ENCODE measurements at places on chromosomes 6 and 20.

GRCh38 chr6:30810813-30811339 lies 66.5 kb upstream of the IER3 start:
- DNase-seq: peak; percentile 18

- no peak for DNase-seq
Measured at GRCh38 chr6:109865968-109866367, 112.1 kb upstream of the GPR6 start.

GRCh38 chr20:20457392-20458126 lies 89.7 kb downstream of the INSM1 start:
- DNase-seq: no peak

- no peak for DNase-seq
Measured at GRCh38 chr20:20490673-20491072, 122.8 kb downstream of the INSM1 start.

GRCh38 chr6:90319979-90320685 lies 23.5 kb upstream of the BACH2 start:
- no peak for DNase-seq

DNA sequence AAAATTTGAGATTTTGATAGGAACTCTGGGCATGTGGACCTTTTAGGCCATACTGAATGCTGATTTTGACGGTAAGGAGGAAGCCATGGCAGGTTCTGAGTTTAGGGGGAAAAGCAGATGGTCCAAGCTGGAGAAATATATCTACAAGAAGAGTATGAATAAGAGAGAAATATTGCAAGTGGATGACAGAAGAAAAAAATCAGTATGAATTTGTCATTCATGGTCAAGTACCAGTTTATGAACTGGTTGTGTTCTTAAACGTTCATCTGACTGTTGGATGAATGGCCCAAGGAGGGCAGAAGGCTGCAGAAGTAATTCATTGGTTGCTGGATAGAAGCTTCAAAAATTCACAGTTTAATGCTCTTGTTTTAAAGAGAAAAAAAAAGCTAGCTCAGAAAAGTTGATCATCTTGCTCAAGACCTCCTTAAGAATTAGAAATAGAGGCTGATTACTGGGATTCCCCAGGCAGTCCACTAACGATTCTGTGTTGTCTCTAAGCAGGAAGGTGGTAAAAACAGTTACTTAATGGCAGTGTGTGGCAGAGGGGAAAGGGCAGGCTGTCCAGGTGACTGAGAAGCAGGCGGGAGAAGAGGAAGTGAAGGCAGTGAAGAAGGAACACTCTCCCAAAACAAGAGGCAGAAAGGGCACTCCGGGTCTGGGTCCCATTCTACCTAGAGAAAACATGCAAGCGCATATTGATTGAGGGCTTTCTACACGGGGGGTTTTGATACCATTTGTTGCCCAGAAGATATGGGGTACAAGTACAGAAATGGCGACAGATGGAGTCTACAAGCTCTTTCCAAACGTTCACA lies 2.0 kb upstream of the DUSP22 start:
- DNase-seq: no peak

DNA sequence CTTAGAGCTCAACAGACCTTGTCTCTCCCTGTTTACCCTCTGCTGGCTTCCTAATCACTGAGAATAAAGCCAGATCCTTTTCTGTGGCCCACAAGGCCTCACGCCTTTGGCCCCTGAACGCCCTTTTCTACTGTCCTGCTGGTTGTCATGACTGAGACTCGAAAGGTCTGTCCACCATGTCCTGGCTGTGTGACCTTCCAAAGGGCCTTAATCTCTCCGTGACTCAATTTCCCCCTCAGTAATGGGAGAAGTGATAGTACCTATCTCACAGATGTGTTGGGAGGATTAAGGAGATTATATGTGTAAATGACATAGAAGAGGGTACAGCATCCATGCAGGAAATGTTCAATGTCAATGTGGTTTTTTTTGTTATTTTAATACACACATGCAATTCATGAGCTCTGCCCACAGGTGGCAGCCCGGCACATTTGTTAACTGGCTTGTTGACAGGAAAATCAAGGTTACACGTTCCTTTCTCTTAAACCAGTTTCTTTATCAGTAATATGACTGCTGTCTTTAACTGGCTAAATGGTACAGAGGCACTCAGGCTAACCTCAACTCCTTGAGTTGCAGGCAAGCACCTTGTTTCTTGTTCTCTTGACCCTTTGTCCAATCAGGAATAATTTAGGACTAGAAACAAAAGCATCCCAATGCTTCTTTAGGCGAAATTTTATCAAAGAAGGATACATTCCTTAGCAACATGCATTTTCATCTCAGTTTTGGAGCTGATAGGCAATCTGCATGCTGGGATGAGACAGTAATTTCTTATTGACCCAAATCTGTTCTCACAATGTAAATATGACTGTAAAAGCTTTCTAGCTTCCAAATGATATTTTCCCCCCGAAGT lies 16.6 kb downstream of the SLC22A1 start:
- peak; percentile 59 for DNase-seq

DNA sequence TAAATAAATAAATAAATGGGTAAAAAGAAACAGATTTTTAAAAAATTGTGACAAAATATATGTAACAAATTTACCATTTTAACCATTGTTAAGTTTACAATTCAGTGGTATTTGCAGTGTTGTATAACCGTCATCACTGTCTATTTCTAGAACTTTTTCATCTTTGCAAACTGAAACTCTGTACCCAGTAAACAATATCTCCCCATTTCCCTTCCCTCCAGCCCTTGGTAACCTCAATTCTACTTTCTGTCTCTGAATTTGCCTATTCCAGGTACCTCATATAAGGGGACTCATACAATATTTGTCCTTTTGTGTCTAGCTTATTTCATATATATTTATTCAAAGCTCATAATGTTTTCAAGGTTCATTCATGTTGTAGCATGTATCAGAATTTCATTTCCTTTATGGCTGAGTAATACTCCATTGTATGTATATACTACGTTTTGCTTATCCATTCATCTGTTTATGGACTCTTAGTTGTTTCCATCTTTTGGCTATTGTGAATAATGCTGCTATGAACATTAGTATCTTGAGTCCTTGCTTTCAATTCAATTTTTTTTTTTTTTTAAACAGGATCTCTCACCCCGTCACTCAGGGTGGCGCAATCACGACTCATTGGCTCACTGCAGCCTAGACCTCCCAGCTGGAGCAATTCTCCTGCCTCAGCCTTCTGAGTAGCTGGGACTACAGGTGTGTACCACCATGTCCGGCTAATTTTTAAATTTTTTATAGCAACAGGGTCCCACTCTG lies 8.9 kb downstream of the MANBAL start:
- no peak for DNase-seq

DNA sequence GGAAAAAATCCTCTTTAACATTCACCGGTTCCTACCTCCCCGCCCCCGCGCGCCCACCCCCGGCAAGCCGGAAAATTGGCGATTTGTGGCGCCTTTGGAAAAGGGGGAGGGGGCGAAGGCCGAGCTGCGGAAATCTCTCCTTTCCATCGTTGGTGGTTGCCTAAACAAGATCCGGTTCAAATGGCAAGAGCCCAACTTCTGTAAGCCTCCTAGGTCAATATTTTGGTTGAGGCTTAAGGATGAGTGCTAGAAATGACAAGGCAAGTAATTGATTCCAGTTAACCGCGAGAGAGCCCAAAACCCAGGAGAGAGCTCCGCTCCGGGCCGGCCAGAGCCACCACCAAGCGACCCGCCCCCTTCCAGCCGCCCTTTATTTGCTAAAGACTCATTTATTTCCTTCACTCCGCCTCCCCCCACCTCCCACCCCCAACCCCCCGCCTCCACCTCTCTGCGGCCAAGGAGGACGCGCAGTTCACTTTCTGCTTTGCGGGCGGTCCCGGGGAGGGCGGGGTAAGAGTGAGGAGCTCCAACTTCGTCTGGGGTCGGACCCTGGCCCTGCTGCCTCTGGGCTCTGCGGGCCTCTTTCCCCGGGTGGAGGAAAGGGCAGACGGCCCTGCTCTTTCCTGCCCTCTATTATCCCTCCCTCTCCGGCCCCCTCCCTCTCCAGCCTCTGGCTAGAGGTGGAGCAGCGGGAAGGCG lies 838 bp upstream of the NKX2-2 start:
- DNase-seq: no peak

- no peak for DNase-seq
Measured at GRCh38 chr20:58131551-58132142, 96.8 kb downstream of the ANKRD60 start.

- DNase-seq: no peak
Measured at GRCh38 chr6:42418724-42419123, 33.0 kb downstream of the TRERF1 start.

DNA sequence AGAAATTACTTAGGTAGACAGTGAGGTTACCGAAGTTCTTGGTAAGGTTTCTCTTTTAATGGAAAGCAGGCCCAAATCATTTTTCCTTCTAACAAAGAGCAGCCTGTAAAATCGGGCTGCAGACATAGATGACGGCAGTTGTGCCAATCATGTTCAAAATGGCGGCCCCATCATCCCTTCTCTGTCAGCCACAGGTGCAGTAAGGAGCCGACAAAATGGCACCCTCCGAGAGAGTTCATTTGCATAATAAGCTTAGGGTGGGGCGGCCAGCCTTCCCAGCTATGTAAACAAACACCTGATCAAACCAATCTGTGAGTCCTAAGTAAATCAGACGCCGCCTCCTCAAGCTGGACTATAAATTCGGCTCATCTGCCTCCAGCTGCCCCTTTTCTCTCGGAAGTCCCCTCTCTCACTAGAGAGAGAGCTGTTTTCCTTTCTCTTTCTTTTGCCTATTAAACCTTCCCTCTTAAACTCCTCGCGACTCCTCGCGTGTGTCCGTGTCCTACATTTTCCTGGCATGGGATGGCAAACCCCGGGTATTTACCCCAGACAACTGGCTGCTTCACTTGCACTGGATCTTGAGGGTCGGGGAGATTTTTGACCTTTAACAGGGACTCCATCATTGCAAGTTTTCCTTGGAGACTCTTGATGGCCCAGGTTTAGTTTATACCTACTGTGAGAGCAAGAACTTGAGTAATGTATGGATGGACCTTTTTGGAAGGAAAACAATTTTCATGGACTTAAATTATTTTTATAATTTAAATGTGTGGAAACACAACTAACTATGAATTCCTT lies 8.9 kb upstream of the DDR1 start:
- no peak for DNase-seq

DNA sequence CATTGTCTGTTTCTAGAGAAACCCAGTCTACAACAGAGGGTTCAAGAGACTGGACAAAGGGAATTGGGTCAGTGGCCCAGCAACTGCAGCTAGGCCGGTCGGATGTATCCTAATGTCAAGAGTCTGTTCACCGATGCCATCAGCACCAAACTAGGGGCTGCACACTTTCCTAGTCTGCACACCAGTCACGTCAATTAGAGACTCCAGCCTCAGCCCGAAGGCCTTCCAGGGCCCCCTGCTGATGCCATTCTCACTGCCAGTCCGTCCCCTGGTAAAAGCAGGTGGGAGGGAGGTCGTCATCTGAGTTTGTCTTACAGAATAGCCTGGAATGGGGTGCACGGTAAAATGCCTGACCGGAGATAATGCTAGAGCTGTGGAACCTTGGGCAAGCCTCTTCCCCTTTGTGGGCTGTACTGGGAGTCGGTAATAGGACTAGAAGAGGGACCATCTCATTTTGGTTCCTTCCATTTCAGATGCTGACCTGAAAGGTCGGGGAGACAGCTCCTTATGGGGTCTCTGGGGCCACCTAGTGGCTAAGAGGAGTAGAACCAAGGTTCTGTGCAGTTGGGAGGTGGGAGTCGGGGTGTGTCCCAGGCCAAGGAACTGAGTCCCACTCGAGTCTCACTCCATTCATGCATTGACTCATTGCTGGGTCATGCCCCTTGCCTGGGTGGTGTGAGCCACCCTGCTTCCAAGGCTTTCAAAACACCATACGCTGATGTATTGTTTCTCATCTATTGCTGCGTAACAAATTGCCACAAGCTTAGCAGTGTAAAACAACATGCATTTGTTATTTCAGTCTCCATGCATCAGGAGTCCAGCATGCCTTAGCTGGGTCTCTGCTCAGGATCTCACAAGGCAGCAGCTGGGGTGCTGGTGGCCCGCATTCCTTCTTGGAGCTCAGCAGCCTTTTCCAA lies 5.1 kb downstream of the SOX12 start:
- DNase-seq: peak; percentile 68

DNA sequence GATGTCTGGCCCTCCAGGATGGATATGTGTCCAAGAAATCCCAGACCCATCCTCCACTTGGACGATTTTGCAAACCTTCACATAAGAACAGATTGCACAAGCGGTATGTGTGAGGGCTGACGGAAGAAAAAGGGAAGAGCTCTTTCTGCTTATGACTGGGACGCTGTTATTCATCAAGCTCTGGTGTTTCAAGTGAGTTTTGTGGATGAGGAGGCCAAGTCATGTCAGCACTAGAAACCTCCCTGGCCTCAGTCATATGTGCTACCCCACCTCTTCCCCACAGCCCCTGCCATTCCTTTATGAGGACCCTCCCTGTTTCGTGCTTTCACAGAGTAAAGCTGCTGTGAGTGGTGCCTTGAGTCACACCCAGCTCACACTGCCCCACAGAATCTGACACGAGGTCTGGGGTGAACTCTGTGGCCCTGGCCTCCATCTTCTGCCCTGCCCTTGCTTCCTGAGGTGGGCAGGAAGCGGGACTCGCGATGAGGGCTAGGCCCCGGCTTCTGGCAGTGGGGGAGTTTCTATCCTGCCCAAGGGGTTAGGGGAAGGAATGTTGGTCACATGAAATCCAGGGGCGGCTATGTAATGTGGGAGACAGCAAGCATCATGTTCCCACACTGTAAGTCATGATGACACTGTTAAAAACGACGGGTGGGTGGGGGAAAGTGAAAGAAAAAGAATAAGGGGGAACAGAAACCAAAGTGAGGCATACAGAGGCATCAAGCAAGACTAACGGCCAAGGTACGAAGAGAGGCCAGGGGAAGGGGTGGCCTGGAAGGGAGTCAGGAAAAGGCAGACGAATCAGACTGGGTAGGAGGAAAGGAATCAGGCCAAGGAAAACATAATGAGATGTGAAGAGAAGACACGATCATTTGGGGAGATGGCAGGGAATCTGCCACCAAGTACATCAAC lies 78.1 kb downstream of the PRDM1 start:
- peak; percentile 26 for DNase-seq

GRCh38 chr20:63636752-63637628 lies 10.1 kb upstream of the GMEB2 start:
- no peak for DNase-seq

GRCh38 chr6:50925548-50925947 lies 106.9 kb downstream of the TFAP2B start:
- DNase-seq: no peak

DNA sequence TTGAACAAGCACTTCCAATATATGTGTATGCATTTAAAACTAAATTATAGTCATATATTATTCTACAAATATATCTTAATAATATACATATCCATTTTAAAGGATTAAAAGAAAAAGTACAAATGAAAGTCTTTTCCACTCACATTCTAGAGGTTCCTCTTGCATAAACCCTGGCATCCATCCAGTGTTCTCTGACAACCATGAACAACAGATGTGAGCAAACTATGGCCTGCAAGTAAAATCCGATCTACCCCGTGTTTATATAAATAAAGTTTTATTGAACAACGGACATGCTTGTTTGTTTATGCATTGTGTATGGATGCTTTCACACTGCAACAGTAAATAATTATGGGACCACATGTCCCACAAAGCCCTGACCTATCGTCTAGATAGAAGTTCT lies 1122.3 kb downstream of the EPHA7 start:
- no peak for DNase-seq

Measured in CD4-positive, alpha-beta T cell treated with Interleukin-6 at 100 ng/mL for 8 hours (primary cell).